Activated T-cell treated with anti-CD3 and anti-CD28 coated beads for 1 hour (primary cell): ENCODE measurements at places on chromosomes 1 and 21.

DNA sequence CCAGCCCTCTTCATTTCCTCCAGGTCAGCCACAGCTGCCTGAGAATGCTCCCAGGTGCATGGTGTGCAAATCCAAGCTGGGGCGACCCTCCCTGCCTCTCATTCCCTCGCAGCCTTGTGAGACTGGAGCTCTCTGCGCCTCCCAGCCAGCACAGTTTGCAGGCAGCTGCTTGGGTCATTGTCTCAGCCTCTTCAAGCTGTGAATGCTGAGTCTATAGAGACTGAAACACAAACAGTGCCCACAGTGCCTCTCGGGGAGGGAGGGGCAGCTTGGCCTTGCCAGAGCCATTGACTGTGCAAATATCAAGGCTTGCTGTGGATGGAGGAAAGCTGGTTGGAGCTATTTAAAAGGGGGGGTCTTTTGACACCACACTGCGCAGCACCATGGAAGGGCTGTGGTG is 10.6 kb downstream of the PLXNA2 start:
- no peak for DNase-seq

DNA sequence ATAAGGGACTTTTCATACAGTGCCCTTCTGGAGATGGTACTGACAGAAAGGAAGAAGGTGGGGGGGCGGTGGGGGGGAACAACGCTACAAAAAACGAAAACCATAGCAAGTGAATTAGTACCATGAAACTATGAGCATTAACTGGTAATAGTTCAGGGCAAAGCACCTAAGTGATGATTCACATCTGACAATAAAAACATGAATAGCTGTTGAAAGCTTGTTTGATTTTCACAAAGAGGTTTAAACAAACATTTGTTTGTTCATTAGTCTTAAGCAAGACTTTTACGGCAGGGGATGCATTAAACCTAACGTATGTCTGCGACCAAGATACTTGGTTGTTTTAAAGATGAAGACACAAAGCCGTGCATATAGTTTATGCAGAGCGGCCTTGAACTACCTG is 177.5 kb downstream of the LMO4 start:
- DNase-seq: no peak

DNA sequence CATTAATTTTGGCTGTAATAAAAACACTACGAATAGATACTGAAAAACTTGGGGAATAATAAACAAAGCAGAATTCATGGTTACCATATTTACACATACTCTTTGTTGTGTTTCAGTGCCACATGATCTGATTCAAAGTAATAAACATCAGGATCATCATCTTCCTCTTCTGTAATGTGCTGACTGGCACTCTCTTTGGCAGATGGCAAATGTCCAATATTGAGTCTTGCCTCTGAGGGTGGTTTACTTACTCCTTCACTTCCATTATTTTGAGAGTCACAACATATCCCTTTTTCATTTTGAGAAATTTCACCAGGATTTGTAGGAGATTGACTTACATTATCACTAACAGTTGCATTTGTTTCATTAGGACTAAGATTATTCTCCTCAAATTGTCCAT is 50.7 kb downstream of the ZZZ3 start:
- DNase-seq: no peak

DNA sequence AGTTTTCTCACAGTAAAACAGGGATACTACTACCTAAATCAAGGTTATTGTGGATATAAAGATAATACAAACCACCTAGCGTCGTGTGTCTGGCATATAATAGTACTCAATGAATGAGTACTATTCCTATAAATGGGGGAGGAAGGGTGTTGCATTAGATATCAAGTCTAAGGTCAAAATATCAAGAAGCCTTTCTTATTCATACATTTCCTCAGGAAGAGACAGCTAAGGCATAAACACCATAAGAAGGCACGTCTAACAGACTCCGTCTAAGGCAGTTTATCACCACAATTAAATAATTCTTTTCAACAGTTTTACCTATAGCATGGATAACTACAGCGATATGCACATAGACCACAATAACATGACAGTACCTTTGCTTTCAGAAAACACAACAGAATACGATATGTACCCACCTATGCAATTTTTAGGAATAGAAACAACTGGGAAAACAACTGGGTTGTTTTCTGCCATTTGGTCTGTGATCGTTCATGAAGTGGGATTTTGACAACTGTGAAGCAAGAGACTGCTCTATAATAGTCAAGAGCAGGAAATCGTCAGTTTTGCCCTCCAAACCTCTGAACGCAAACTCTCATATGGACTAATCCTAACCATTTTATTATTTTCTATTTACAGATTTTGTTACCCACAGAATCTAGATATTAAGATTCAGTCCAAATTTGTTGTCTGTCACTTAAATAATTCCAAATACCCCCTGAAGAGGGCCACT is 53.1 kb downstream of the HNRNPR start:
- no peak for DNase-seq

DNA sequence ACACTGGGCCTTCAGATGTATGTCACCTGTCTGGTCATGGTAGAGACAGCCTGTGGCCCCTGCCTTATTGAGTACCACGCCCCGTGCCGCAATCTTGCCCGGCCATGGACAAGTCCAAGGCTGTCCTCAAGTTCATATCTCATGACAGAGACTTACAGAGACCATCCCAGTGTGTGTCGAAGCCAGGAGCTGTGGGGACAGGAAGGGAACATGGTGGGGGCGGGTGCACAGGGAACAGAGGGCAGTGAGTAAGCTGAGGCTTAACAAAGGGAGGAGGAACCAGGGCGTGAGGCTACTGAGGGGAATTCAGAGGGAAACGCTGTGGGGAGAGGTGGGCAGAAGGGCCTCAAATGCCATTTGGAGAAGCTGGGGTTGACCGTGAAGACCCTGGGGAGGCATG is 75.8 kb downstream of the ALPL start:
- DNase-seq: no peak

- DNase-seq: no peak
Measured at GRCh38 chr1:37362594-37363385, 111.6 kb upstream of the ZC3H12A start.
